ENCODE measurements at places on chromosomes 7 and 10.

DNA sequence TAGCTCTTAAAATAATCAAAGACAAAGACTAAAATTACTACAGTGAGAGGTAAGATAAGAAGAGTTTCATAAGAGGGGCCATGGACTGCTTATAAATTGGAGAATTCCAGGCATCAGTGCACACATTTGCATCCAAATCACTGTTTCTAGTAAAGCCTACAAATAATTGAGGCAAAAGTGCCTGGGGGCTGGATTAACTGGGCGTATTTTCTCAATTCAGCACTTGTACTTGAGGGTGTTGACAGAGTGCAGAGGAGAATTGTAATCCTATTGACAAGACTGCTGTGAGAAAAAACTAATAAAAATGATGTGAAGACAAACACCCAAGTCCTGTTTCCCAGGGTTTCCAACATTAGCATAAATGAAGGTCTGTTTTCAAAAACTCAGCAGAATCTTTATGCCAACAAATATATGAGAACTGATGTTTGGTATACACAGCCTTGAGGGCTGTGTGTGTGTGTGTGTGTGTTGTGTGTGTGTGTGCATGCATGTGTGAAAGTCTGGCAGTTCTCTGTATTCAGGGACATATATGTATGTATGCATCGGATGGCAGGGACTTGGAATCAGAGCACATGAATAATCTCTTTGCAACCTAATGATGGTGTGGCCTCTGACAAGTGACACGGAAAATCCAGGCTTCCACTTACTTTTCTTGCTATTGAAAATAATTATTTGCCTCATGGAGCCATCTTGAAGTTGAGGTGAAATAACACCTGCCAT lies 182.1 kb upstream of the CDC14C start:
- no peak for DNase-seq

GRCh38 chr7:52080493-52080892 lies 763.9 kb upstream of the COBL start:
- DNase-seq = no peak

- no peak for DNase-seq
Observed at GRCh38 chr7:107479303-107479702, 9.4 kb downstream of the GPR22 start.

DNA sequence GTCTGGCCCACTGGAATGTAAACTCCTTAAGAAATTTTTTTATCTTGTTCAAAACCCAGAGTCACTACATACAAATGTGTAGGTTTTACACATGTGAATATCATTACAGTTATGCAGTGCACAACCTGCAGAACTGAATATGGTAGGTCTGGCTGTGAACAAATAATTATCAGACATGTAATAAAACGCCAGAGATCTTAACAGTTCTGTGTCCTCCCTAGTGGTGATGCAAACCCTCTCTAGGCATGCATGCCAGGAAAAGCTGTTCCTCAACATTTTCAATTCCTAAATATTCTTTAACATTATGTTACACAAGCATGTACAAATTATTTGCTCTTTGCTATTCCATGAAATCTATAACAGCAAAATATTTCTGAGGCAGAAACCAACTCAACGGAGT lies 124.6 kb downstream of the IMMP2L start:
- no peak for DNase-seq

DNA sequence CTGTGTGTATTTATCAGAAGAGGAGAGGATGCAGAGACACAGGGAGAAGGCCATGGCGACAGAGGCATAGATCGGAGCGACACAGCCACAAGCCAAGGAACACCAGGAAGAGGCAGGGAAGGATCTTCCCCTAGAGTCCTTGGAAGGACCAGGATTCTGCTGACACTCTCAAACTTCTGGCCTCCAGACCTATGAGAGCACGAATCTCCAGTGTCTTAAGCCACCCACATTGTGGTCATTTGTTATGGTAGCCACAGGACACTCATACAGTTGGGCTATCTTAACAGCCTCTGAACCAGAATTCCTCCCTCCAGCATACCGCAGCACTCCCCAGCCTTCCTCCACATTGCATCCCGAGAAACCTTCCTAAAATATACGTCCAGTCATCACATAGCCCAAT lies 367.0 kb upstream of the MGMT start:
- DNase-seq = no peak

GRCh38 chr10:129908406-129908805 lies 55.7 kb downstream of the EBF3 start:
- DNase-seq = no peak

DNA sequence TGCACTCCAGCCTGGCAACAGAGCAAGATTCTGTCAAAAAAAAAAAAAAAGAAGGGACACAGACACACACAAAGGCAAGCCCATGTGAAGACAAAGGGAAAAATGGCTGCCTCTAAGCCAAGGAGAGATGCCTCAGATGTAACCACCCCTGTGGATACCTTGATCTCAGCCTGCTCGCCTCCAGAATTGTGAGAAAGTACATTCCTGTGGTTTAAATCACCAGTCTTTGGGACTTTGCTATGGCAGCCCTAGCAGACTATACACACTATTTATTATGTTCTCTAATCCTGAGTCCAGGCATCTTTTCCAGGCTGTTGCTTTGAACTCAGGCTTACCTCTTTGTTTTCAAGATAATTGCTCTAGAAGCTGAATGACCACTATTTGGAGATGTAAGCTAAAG lies 494.3 kb downstream of the GALNT17 start:
- DNase-seq = no peak

- DNase-seq = no peak
Observed at GRCh38 chr10:113292743-113293142, 260.1 kb upstream of the HABP2 start.

GRCh38 chr10:110822035-110822711 lies 49.6 kb upstream of the PDCD4 start:
- no peak for DNase-seq

- DNase-seq = peak; percentile 66
Observed at GRCh38 chr10:30359373-30360206, 10.5 kb upstream of the MTPAP start.

DNA sequence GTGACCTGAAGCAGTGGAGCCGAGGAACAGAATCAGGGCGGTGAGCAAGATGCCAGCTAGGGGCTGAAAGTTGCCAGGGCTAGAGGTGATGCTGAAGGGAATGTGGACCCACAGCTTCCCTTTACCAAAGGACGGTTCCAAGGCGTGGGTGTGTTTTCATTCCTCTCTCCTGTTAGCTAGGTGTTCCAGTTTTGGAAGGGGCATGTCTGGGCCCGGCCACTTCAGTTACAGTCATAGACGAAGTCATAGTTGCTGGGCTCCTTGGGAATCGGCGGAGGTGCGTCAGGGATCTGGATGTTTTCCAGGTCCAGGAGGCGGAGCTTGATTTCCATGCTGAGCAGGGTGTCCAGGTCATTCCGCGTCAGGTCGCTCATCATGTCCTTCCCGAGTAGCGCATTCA lies 131.0 kb upstream of the AOAH start:
- DNase-seq = no peak

DNA sequence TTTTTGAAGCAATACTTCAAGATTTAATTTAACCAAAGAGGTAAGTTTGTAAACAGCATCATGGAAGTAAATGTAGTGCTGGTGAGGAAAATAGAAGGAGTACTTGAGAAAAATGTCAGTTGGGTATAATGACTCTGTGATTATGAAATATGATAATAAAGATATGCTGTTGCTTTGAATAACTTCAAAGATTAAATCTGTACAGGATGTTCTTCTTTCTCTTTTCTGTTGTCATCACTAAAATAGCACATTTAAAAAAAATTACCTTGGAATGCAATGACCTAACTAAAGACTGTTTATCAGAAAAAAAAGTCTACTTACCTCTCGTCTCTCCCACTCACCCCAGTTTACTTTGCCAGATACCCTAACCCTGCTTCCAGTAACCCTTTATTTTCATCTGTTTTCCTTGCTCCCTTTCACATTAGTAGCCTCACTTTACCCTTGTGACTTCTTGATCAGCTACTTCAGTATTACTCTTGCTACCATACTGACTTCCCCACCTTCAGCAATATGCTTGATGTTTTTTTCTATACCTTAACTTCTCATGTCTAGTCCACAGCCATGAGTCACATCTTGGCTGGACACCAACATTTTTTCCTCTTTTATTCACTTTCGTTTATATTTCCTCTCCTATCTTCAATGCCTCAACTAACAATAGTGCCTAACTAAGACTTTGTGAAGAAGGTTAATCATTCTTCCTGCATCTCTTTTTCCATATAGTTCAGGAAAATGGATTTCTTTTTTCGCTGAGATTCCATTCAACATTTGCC lies 29.7 kb upstream of the TAS2R16 start:
- DNase-seq = no peak

- DNase-seq = no peak
Observed at GRCh38 chr7:74148491-74148890, 25.7 kb upstream of the EIF4H start.

DNA sequence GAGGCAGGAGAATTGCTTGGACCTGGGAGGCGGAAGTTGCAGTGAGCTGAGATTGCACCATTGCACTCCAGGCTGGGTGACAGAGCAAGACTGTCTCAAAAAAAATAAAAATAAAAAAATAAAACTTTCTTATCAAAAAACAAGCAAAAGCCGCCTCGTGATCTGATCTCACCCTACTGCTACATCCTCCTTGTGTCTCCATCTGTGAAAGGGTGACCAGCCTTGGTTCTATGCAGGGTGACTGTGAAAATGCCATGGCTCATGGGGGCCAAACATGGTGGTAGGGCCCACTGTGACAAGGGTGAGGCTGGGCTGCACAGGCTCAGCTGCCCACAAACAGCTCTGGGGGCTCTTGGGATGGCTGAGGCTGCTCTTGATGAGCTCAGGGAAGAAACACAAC lies 968 bp upstream of the OPN4 start:
- DNase-seq = no peak

GRCh38 chr10:30903397-30904138 lies 128.1 kb downstream of the ZNF438 start:
- no peak for DNase-seq

DNA sequence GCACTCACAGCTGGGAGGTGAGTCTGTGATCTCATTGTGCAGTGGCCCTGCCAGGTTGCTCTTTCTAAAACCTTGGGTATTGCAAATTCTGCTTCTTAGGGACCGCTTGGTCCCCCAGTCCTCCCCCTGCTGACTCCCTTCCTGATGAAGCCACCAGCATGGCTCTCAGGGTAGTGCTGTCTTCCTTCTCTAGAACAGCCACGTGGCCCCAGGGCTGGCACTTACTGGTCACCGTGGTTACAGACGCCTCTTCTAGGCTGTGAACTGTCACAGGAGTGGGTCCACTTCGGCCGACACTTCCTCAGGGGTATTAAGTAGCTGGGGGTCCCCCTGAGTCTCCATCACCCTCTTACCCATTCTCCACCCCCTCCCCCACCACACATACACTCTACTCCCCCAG lies 2.7 kb upstream of the HTRA1 start:
- no peak for DNase-seq

- DNase-seq = no peak
Observed at GRCh38 chr10:86665218-86665607, 3.1 kb upstream of the LDB3 start.

- DNase-seq = no peak
Observed at GRCh38 chr10:7561216-7561893, 105.4 kb downstream of the ITIH5 start.

DNA sequence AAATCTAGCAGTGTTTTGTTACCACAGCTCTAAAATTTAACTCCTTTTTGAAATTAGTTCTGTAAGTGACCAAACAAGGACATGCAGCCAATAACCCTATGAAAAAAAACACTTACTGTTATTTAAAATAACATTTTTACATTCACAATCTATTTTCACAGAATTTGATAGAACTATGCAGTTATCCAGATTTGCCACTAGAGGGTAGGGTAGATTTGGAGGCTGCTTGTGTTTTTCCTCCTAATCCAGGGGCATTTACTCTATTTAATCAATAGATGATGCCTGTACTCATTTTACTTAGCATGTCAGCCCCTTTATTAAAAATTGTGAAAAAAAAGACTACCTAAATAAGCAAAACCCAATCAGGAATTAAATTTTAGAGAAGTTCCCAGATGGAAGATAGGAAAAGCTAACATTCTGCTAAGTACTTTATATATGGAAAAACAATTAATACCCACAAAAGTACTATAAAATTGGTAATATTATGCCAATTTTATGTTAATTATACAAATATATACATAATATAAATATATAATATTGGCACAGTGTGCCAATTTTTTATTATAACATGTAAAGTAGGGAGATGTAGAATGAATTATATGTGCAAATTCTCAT lies 18.1 kb upstream of the LIPK start:
- DNase-seq = no peak

DNA sequence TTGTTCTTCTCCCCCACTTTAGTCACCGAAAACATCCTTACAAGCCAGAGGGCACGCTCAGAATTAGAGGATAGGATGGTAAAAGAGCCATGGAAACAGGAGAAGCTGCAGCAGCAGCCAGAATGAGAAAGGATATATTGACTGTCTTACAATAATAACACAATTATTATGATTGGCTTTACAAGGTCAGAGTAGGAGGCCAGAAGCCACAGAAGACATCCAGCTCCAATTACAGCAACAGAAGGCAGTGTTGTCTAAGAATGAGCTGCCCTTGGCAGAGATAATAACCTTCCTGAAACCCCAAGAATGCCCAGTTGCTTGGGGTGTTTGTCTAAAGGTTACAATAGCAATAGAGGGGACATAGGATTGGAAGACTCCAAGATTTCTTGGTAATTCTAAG lies 168.8 kb downstream of the C1GALT1 start:
- DNase-seq = no peak

- DNase-seq = peak; percentile 22
Observed at GRCh38 chr10:13795653-13796555, 209.1 kb downstream of the PRPF18 start.

- DNase-seq = no peak
Observed at GRCh38 chr10:123357421-123357930, 203.3 kb downstream of the BUB3 start.

GRCh38 chr7:120307991-120308545 lies 35.1 kb downstream of the KCND2 start:
- DNase-seq = no peak

DNA sequence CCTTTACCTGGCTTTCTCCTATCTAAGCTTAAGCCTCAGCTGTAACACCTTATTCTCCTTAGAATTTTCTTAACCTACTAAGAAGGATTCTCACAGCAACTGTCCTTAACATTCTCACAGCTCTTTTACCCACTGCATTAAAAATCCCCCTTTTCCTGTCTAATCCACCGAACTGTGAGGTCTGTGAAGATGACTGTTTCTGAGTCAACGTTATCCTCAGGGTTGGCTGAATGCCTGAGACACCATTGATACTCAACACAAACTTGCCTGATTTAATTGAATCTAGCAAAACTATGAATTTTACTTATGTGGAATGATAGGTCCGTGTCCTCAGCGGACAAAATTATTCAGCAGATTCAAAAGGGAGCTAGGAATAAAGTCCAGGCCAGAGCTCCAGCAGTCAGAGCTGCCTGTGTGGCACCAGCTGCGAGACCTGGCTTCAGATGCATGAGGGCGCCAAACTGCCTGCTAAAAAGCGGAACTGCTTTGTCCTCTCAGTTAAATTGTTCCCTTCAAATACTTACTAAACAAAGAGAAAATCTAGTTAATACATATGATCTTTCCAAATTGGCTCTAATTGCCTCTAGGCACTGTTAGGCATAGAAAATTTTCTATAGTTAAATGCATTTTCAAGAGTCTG lies 33.4 kb upstream of the VWDE start:
- no peak for DNase-seq

GRCh38 chr7:92626281-92626809 lies 36.2 kb upstream of the FAM133B start:
- DNase-seq = no peak

- DNase-seq = no peak
Observed at GRCh38 chr7:133609806-133610205, 356.9 kb downstream of the EXOC4 start.

GRCh38 chr7:32390210-32390609 lies 100.0 kb downstream of the LSM5 start:
- no peak for DNase-seq

- no peak for DNase-seq
Observed at GRCh38 chr10:56547163-56547562, 186.1 kb upstream of the ZWINT start.
